ENCODE measurements at places on chromosomes 13 and 19.

DNA sequence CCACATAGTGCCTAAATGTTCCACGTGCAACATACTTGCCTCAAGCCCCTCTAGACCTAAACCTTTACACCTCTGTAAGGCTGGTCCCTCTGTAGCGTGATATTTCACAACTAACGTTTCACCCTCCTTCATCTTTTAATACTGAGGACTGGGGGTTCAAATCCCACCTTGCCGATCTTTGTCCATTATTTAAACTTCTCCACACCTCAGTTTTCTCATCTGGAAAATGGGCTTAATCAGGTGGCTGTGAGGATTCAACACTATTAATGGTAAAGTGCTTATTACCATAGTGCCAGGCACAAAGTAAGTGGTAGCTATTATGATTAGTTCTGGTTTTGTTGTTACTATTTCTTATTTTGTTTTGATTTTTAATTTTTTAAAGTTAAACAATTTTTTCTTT lies 7.5 kb upstream of the ADAMTS10 start:
- DNase-seq: no peak

DNA sequence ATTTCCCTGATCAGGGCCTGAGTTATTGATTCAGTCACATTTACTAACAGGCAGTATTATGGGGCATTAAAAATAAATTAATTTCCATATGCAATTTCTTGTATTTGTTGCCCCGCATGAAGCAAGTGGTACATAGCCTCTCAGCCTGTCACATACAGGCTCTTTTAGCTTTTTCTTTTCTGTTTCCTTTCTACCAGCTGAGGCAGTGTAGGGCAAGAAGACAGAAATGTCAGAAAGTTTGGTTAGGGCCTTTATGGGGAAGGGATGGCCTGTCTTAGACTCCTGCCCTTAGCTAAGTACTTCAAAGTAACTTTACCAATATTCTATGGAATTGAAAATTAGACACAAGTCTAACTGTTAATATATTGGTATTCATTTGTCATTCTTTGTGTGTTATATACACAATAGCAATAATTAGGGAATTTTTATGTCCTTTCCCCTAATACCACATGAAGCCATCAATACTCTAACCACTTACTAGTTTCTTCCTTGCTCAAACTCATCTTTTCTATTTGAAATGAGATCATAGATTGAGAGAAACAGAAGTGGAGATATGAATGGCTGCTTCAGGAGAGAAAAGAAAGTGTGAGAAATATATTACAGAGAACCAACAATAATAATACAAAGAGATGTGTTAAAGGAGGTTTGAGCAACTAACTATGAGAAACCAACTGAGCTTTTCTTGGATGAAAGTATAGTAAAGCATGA lies 669.6 kb downstream of the PCDH17 start:
- DNase-seq: no peak

DNA sequence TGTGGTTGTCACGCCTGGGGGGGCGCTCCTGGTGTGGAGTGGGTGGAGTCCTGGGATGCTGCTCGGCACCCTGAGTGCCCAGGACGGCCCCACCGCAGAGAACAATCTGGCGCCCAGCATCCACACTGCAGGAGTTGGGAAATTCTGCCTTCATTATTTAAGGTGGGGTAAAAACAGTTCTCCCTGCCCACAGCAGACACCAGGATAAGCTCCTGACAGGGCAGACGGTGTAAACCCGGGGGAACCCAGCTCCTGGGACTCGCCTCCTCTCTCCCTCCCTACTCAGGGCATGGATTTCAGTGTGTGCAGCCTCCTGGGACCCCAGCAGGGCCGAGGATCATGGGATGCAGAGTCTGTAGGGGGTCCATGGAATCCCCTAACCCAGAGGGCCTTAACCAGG lies 7.7 kb upstream of the WDR18 start:
- DNase-seq: no peak

DNA sequence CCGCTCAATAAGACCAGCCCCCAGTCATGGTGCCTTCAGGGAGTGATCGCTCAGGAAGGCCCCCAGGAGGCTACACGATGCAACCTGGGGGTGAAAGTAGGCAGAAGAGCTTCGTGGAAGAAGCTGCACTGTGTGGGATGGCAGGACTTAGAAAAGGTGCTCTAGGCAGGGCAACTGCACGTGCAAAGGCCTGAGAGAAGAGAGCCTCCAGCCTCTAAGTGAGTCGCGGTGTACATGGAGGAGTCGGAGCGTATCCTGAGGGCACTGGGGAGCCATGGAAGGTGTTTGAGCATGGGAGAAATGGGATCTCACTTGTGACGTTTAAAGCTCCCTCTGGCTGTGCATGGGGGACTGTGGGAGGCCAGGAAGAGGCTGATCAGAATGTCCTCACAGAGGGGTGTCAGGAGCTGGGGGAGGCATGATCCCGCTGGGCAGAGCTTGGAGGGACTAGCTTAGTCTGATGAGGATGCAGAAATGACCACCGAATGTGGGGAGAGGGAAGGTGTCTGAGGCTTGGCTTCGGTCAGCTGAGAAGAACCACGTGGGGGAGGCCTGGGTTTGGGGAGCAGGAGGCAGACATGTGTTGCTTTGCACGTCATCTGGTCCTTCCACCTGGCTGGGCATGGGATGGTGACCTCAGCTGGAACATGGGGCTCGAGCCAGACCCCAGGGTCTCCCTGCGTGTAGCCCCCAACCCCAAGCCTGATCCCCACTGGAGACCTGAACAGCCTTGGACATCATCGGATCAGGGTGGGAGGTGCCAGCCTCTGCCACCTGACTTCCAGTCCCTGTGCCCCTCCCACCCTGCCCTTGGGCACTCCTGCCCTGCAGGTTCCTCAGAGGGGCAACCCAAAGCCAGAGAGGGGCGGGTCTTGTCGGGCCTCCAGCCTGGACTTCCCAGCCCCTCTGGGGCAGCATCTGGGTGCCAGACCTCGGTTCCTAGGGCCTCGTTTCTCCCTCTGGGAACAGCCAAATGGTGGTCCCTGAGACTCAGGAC lies 1.1 kb downstream of the APC2 start:
- DNase-seq: no peak

- no peak for DNase-seq
Measured at GRCh38 chr19:28936001-28936400, 276.9 kb downstream of the UQCRFS1 start.

DNA sequence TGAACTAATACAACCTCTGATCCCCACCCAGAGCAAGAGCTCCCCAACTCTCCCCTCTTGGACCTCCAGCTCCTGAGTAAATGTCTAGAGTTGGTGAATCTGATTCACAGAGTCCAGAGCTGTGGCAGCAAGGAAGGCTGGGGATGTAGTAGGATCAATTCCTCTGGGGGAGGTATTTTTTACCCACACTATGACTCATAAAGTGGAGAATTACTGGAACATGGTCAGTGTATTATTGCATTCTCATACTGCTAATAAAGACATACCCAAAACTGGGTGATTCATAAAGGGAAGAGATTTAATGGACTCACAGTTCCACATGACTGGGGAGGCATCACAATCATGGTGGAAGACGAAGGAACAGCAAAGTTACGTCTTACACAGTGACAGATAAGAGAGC lies 496.7 kb downstream of the EFNB2 start:
- no peak for DNase-seq

GRCh38 chr19:1465191-1466016 lies 13.6 kb downstream of the C19orf25 start:
- no peak for DNase-seq

DNA sequence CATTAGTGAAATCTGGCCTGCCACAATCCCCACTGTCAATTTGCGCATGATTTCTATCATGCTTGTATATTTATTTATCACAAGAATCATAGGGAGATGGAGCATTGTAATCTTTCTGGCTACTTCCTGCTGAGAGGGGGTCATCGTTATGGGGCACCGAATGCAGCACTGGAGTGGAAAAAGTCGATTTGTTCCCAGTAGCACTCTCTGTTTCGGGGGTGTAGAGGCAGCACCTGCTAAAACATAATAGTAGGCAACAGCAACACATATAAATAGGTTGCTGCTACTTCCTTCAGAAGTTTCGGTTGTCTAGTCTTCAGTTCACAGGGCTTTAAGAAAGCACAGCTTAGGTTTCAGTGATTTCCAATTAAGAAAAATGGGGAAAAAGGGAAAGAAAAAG lies 23.4 kb upstream of the CEACAM21 start:
- no peak for DNase-seq

GRCh38 chr13:103066781-103067345 lies 646 bp upstream of the SLC10A2 start:
- DNase-seq: no peak

DNA sequence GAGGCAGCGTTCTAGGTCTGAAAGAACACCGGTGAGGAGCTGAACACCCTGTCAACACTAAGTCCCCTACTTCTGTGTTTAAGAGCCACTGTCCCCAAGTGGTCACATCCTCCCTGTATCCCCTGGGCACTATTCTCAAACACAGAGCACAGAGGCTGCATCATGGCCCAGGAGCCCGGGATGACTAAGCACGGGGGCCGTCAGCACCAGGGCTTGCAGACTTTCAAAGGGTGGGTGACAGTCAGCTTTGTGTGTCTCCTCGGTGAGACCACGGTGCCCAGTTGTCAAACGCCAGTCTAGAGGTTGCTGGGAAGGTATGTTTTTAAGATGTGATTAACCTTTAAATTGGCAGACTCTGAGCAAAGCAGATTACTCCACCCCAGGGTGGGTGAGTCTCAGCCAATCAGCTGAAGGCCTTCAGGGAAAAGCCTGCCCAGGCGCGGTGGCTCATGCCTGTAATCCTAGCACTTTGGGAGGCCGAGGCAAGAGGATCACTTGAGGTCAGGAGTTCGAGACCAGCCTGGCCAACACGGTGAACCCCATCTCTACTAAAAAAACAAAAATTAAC lies 8.0 kb downstream of the MAP2K2 start:
- DNase-seq: peak; percentile 38

DNA sequence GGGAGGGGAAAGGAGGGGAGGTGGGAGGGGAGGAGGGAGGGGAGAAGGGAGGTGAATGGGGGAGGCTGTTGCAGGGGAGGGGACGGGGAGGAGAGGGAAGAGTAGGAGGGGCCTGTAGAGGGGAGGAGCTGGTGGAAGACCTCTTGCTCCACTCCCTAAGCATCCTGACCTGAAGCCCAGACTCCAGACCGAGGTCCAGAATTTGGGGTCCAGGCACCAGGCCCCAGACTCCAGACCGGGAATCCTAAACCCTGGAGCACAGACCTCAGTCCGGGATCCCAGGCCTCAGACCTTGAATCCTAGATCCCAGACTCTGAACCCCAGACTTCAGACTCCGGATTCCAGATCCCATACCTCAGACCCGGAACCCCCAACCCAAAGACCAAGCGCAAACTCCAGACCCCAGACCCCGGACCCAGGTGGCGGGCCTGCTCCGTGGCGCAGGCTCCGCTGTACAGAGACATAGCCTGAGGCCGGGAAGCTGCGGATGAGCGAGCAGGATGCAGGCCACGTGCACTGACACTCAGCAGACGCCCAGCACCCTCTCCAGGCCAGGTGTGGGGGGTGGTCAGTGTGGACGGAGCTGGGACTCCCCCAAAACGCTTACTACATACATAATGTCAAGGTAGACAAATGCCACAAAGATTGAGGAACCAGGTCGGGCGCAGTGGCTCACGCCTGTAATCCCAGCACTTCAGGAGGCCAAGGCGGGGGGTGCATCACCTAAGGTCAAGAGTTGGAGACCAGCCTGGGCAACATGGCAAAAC lies 710 bp upstream of the BTBD2 start:
- peak; percentile 68 for DNase-seq

DNA sequence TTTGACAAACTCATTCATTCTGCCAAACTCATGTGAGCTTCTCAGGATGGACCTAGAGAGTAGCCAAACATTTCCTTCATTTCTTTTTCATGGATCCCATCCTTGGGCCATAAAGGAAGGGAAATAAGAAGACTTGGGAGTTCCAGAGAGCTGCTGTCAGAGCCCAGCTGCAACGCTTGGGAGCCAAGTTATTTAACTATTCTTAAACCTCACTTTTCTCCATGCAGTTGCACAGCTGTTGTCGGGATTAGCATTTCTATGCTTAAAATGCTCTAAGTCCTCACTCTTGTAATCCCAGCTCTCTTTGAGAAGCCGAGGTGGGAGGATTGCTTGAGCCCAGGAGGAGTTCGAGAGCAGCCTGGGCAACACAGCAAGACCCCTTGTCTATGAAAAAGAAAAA lies 11.7 kb upstream of the CASP14 start:
- DNase-seq: no peak
